Neural crest cell (in vitro differentiated cells): ENCODE measurements at places on chromosomes 5 and 9.

- DNase-seq = no peak
These were observed 57.9 kb downstream of the CSNK1A1 start for GRCh38 chr5:149493316-149493715.

- DNase-seq = peak; percentile 50
These were observed 38.8 kb downstream of the RASGEF1C start for GRCh38 chr5:180170106-180170809.

DNA sequence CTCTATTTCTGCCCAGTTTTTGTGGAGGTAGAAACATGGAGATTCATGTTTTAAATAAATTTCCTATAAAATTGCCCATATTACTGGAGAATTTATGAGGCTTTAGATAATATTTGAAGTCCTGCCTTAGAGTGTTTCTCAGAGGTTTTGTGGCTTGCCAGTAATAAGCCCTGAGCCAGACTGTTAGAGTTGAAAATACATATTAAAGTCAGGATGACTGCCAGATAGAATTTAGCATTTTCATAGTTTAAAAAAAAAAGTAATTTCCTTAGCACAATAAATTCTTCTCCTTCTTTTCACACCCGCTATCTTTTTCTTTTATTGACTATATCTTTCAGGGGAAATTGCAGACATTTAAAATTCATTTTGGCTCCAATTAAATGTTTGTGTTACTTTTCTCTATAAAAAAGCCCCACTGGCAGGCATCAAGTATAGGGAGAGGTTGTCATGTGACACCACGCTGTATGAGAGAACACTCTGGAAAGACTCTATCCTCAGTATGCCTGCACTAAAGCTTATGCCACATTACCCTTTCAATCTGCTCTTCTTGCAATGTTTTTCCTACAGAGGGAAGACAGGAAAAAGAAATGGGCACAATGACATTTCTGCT is 135.2 kb downstream of the MPDZ start:
- DNase-seq = no peak

DNA sequence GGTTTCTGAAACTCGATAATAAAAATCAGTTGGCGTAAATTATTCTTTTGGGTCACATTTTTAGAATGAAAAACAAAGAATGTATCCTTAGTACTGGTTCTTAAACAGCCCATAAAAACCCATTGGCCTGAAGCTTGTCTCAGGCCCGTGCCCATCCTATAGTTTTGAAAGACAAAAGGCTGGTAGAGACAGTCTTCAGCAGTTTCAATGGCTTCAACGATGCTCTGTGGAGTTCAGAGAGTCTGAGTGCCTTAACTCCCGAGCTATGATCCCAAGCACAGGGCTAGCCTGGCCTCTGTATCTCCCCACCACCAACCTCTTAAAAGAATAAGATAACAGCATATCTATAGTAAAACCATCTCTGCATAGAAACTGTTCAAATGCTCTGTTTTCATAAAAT is 595.0 kb downstream of the CDH12 start:
- DNase-seq = no peak

GRCh38 chr9:128610897-128611296 is 45.8 kb downstream of the DYNC2I2 start:
- no peak for DNase-seq

GRCh38 chr5:3740546-3741373 is 145.1 kb downstream of the IRX1 start:
- DNase-seq = no peak

- DNase-seq = no peak
These were observed 9.0 kb upstream of the NSD1 start for GRCh38 chr5:177124486-177124991.

GRCh38 chr9:14961372-14962068 is 51.3 kb upstream of the FREM1 start:
- DNase-seq = no peak

- DNase-seq = no peak
These were observed 52.5 kb downstream of the ANKDD1B start for GRCh38 chr5:75663579-75664284.

DNA sequence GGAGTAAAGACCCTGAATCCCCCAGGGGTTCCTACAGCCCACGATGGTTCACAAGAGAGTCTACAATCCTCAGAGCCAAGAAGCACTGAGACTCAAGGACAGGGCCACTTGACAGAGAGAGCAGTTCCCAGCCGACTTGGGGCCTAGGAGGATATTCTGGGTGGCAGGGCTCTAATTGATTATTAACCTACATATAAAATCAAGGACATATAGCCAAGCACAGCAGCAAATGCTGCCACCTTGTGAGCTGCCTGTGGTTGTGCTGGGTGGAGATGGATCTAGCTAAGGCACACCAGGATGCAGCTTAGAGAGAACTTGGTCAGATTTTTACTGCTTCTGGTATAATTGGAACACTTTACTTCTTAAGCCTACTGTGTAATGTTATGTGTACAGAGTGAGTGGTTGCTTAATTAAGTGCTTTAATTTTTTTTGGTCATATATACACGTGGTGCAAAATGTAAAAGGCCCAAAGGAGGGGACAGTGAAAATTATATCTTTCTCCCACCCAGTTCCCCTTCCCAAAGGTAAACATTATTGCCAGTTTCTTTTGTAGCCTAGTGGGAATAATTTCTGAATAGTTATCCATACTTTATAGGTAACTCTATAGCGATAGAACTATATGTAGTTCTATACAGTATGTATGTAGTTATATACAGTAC is 78.8 kb downstream of the F2RL2 start:
- DNase-seq = peak; percentile 13

- DNase-seq = no peak
These were observed 132.9 kb downstream of the PALM2AKAP2 start for GRCh38 chr9:109912726-109913460.

GRCh38 chr5:172670005-172670402 is 28.9 kb downstream of the NEURL1B start:
- no peak for DNase-seq

GRCh38 chr5:178555771-178556211 is 34.4 kb downstream of the COL23A1 start:
- DNase-seq = no peak

DNA sequence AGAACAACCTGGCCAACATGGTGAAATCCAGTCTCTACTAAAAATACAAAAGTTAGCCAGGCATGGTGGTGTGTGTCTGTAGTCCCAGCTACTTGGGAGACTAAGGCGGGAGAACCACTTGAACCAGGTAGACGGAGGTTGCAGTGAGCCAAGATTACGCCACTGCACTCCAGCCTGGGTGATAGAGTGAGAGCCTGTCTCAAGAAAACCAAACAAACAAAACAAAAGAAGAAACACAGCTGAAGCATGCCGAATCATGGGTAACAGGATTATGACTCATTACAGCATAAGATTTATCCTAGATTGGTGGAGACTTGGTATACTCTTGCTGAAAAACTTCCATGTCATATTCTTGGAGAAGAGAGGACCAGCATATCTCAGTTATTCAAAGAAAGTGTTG is 236.7 kb upstream of the CCNH start:
- DNase-seq = no peak

DNA sequence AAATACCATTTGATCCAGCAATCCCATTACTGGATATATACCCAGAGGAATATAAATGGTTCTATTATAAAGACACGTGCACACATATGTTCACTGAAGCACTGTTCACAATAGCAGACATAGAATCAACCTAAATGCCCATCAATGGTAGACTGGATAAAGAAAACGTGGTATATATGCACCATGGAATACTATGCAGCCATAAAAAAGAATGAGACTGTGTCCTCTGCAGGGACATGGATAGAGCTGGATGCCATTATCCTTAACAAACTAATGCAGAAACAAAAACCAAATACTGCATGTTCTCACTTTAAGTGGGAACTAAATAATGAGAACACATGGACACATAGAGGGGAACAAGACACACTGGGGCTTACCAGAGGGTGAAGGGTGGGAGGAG is 39.4 kb downstream of the GKAP1 start:
- DNase-seq = no peak

- DNase-seq = no peak
These were observed 90.1 kb upstream of the PCAT7 start for GRCh38 chr9:94464790-94465189.

DNA sequence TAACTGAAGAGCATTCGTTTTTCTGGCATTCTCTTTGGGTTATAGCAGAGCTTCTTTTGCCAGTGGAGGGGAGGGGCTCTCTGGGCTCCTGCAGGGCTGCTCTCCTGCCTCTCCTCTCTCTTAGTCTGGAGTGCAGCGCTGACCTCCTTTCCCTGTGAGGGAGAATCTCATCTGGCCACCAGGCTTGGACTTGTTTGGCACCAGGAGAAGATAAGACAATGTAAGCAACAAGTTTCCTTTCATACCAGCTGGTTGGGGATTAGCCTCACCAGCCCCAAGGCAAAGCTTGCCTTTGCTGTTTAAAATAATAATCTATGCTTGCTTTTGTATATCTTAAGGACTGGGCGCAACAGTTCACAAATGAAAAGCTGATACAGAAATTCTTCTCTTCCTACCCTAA is 196.4 kb downstream of the TLE4 start:
- DNase-seq = no peak

GRCh38 chr5:145946112-145946861 is 9.9 kb downstream of the SH3RF2 start:
- DNase-seq = no peak

DNA sequence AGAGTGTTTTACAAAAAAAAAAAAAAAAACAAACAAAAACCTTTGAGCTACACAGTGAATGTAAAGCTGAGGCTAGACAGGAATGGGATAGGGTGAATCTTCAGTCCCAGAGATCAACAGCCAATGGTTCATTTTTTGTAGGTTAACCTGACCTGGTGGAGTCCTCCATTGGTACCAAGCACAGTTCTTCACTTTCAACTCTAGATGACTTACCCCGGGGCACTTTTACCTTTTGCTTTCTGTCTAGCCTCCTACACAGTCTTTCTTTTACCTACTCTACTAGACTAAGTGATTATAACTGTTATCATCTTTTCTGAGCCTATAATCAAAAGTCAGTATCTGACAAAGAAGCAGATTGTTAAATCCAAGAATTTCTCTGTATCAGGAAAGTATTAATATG is 50.9 kb downstream of the ANXA2R start:
- DNase-seq = no peak

DNA sequence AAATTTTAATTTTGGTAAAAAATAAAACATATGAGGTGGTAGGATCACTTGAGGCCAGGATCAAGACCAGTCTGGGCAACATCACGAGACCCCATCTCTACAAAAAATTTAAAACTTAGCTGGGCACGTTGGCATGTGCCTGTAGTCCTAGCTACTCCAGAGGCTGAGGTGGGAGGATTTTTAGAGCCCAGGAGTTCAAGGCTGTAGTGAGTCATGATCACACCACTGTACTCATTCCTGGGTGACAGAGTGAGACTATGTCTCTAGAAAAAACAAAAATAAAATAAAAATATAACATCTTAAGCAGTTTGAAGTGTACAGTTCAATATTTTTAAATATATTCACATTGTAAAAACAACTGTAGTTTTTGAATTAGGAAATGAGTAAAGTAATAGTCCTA is 108.3 kb downstream of the SMIM15 start:
- no peak for DNase-seq

- no peak for DNase-seq
These were observed 16.1 kb upstream of the DRD1 start for GRCh38 chr5:175460126-175460525.

DNA sequence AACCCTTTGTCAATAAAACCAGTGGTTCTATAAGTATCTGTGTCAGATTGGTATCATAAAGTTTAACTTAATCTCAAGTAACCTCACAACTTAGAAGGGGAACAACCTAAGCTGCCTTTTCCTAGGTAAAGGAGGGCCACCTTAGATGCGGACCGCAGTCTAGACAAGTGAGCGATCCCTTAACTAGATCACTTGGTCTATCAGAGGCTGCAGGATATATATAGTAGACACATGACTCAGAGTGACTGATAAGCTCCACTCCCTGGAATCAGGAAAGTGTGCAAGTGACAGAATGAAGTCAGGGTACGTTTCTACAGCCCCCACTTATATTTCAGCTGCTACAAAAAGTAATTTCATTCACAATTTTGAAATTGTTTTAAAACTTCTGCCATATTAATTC is 7.4 kb downstream of the REEP5 start:
- DNase-seq = no peak

DNA sequence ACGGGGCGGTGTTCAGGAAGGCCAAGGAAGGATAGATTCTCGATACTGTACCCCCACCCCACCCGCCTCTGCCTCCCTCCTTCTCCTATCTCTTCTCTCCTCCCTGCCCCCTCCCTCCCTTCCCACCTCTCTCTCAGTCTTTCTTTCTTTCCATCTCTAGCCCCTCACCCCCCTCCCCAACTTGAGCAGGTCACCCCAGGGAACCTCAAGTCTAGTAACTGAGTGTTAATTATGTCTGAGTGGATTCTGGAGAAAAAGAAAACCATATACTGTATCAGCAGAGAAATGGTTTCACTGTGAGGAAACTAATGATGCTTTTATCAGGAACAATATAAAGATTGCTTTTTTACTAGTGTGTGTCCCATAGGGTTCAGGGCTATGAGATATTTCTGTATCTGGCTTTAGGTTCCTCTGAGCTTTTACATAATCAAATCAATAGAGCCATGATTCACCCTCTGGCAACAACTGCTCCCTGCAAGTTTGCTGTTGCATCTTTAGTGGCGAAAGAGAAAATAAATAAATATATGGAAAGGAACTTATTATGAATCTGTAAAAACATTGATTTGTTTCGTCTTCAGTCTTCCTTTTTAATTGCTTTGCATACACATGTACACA is 639.7 kb downstream of the CCDC171 start:
- no peak for DNase-seq

- DNase-seq = no peak
These were observed 125.5 kb downstream of the MVB12B start for GRCh38 chr9:126452106-126452505.

GRCh38 chr9:93874242-93874641 is 80.9 kb downstream of the BARX1 start:
- DNase-seq = no peak

GRCh38 chr9:71908825-71909224 is 2.2 kb downstream of the ABHD17B start:
- no peak for DNase-seq

DNA sequence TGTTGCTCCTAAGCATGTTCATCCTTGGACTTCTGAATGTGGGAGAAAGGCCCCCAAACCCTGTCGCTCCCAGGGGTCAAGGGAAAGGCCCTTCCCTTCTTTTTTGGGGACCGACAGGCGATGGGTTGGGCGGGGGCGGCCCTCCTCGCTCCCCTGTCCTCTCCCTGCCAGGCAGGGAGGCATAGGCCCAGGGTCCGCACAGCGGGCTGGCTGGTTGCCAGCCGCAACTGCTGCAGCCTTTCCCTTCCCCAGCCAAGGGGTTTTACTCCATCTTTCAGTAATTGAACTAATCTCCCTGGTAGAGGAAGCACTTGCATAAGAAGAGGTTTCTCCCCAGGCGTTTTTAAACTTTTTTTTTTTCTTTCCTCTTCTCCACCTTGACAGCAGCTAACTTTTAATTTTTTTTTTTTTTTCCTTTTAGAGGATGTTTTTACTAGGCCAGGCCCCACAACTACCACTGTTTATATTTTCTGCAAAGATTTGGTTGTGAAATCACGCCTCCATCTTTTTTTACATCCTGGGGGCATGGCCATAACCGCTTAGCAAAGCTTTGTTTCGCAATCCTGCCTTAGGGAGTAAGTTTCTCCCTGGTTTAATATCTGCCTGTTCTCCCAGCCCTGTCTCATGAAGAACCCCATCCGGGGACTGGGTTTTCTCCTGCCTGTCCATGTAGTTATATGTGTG is 216.9 kb upstream of the ZNF608 start:
- DNase-seq = no peak
